NCI-H1436 treated with DMSO at 0.1 percent for 48 hours (cell line): ENCODE measurements at places on chromosomes 11 and 22.
A peak's percentile ranks its signal among the peaks of the same experiment; 100 is the strongest.

GRCh38 chr11:16959602-16960001 is 54.6 kb downstream of the PLEKHA7 start:
- peak; percentile 77 for DNase-seq

- DNase-seq = no peak
These were observed 35.0 kb downstream of the POLD3 start for GRCh38 chr11:74627381-74627780.

- DNase-seq = no peak
These were observed 211.9 kb downstream of the BLID start for GRCh38 chr11:121904148-121904547.

- DNase-seq = no peak
These were observed 117.7 kb downstream of the GALNT18 start for GRCh38 chr11:11504071-11504470.
